ENCODE measurements at places on chromosomes 4 and X.
A peak's percentile ranks its signal among the peaks of the same experiment; 100 is the strongest.

- no peak for DNase-seq
These were observed 60.4 kb downstream of the SHROOM2 start for GRCh38 chrX:9846631-9847030.

DNA sequence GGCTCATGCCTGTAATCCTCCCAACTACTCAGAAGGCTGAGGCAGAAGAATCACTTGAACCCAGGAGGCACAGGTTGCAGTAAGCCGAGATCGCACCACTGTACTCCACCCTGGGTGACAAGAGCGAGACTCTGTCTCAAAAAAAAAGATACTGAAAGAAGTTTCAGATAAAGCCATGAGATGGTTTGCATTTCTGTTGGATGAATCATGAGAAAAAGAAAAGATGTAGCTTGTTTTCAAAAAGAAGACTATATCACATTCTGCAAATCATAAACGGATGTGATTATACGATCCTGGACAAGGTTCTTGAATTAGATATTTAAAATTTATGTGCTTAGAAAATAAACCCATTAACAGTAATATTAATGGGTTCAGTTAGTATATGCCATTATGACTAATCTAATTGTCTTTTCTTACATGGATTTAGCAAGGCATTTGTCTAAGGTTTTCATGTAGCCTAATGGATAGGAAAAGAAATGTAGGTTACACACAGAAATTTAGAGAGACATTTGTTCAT, 345.9 kb downstream of the SLC7A11 start:
- peak; percentile 45 for DNase-seq

- DNase-seq, result no peak
These were observed 97.2 kb downstream of the GUCY2F start for GRCh38 chrX:109384699-109385098.

- no peak for DNase-seq
These were observed 56.1 kb downstream of the ATXN3L start for GRCh38 chrX:13263560-13264251.

- DNase-seq, result no peak
These were observed 3.3 kb upstream of the FAT4 start for GRCh38 chr4:125311503-125311902.

GRCh38 chr4:17336986-17337385, 174.9 kb downstream of the QDPR start:
- DNase-seq, result no peak

GRCh38 chr4:125010796-125011503, 298.4 kb upstream of the ANKRD50 start:
- no peak for DNase-seq

DNA sequence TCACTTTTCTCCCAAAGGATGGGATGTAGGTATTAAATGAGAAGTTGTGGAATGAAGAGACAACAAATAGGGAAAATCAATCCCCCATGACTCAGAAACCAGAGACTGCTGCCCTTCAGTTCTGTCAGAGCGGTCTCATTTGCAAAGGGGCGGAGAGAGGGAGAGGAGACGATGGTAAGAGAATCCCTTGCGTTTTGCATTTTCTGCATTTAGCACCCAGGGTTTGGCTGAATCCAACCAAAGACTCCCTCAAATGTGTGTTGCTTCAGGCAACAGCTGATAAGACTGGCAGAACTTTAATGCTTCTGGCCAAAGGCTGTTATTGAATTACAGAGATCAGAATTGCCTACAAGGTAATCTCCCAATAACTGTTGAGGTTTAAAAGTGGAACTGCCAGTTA, 230.2 kb downstream of the EVC2 start:
- no peak for DNase-seq

DNA sequence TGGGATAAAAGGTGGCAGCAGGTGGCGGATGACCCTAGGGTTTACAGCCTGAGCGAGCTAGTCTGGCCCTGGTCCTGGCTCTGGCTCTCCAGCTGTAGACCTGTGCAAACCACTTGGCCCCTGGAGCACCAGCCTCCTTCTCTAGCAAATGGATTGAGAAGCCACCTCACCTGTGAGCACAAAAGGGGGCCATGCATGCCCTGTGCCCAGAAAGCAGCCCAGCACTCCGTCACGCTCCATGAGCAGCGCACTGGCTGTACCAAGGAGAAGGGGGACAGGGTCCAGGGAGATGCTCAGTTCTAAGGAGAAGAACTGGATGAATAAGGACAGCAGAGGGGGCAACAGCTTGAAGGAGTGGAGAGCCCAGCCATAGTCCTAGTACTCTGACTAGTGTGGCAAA, 46.9 kb upstream of the C4orf50 start:
- DNase-seq, result no peak

GRCh38 chr4:172379834-172380233, 566.6 kb downstream of the GALNTL6 start:
- DNase-seq, result no peak

GRCh38 chr4:106336618-106337017, 20.3 kb downstream of the AIMP1 start:
- DNase-seq, result no peak

DNA sequence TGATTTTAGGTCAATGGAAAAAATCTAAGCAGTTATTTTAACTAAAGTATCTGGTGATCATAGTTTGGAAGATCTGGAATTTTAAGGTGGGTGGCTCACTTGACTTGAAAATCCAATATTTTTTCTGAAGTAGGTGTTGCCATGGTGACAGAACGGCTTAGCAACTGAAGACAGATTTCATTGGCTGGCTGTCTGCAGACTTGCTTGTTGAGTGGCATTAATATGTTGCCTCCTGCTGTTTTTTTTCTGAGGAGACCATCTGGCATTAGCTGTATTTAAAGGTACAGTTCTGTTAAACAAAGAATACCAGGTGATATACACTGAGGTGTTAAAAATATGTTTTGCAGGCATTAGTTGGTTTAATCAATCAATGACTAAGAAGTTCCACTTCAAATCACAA, 19.8 kb downstream of the CPE start:
- DNase-seq, result no peak

DNA sequence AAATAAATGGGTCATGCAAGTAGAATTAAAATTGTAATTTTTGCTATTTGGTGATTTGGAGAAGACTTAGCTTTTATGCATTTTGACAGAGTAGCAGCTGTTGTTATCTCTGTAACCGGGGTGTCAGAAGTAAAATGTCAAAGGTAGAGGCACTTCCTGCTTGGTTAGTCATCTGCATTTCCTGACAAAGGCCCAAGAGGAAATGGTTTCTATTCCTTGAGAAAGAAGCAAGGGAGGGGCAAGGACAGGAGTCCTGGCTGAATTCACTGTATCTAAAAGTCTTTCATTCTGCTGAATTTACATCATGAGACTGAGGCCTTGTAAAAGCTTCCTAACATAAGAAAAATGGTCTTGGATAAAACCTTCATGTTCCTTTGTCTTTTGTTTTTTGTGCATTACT, 550.9 kb upstream of the BOD1L1 start:
- DNase-seq, result no peak

DNA sequence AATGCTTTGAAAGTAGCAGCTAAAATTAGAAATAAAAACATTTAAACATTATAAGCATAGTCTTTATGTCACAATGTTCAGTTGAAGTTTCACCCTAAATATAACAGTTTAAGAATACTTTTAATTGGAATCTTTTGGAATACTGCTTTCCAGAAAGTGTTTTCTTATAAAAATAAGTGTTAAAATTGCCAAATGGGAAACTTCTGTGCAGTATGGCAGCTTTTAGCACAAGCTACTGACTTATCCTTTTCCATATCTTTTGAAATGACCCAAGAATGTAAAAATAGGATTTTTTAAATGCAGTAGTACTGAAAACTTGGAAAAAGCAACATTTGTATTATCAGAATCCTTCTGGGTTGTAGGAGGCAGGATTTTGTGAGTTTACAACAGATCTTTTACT, 34.2 kb downstream of the CEP135 start:
- no peak for DNase-seq

DNA sequence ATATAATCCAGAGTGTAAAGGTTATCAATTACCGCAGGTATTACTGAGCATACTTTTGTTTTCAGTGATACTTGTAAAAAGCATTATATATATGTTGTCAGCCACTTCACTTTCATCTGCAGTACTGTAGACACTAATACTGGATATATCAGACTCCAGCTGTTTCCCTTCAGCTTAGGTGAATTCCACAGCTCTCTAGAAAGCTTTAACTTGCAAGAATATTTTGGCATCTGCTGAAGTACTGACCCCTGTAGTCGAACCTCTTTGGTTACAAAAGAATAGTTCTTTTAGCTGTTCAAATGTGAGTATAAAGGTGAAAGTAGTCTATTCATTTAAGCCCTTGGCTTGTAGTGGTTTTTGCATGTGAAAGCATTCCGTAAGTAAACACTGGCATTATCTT, 1222.7 kb upstream of the TENM3 start:
- DNase-seq, result no peak

DNA sequence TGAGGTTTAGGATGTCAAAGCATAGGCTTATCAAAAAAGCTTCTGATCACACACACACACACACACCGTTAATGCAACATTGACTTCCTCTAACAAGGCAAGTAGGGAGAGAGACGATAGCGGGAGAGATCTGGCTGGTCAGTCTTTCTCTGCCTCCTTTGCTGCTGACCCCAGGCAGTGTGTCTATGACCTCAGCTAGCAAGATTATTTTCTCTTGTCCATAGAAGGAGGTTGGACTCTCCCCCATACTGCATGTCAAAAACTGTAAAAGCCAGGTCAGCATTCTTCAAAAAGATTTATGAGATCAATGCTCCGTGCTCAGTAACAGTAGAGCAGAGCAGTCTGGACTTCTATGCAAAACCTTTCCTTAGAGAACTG, 63.5 kb upstream of the PGM2 start:
- no peak for DNase-seq

All from HS-27A (cell line).